ENCODE measurements at places on chromosomes 6 and 20.

DNA sequence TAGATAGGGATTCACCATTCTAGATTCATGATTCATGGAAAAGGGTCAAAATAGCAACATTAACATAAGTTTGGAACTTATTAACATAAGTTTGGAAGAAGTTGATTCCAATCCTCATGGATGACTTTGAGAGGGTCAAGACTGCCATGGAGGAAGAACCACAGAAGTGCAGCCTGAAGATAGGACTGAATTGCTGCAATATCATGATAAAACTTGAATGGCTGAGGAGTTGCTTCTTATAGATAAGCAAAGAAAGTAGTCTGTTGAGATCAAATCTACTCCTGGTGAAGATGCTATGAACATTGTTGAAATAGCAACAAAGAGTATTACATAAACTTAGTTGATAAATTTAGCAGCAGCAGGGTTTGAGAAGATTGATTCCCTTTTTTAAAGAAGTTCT lies 62.2 kb downstream of the GMDS start:
- no peak for DNase-seq

- DNase-seq: no peak
These were observed 156.4 kb upstream of the AKIRIN2 start for GRCh38 chr6:87858440-87858839.

DNA sequence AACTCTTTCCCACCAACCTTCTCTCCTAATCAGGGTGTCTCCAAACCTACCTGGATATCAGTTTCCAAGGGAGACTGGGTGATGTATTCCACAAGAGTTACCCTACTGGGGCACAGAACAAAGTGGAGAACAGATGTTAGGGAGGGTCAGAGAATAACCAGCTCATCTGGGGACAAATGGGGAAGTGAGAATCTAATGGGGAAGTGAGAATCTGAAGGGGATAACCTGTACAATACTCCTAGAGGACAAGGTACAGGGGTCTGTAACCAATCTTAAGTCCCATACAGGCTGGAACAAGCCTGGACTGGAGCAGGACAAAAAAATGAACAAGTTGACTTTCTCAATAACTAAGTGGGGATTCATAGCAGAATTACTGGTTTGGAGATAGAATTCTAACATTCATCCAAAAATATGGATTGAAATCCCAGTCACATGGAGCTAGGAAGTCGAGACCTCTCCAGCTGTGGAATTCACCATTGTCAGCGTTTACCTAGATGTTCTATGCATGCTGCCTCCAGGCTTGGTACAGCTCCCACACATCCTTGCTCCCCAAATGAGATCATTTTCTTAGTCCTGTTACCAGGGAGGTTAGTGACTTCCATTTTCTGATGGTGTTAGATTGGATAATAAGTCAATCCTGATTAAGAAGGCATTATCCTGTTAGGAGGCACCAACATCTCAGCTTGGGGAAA lies 214.8 kb upstream of the MOCS1 start:
- no peak for DNase-seq

DNA sequence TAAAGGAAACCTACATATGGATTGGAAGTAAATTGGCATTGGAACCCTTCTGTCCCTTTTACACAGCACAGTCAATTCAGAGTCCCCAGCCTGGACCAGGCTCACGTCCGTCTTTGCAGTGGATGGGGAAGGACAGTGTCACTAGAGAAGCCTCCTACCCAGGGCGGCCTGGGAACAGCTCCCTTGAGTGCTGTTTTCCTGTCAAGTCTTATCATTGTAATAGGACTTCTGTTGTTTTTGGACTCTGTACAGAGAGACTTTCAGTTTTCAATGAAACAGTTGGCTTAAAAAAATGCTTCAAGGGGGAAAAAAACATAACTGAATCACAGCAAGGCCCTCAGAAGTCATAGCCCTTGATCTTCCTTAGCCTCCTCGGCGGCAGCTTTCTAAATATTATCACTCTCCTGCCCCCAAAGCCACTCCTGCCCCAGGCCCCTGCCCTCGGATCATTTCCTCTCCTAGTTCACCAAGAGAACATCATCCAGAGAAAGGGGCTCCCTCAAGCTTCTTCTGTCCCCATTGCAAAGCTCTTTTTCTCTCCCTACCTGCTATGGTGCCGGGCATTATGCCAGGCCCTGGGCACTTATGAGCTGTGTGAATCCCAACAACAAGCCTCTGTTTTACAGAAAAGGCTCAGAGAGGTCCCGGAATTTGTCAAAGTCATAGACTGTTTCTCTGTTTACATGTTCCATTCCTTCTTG lies 37.8 kb upstream of the CNKSR3 start:
- no peak for DNase-seq

GRCh38 chr6:44738601-44739146 lies 351.2 kb downstream of the CDC5L start:
- DNase-seq: no peak

DNA sequence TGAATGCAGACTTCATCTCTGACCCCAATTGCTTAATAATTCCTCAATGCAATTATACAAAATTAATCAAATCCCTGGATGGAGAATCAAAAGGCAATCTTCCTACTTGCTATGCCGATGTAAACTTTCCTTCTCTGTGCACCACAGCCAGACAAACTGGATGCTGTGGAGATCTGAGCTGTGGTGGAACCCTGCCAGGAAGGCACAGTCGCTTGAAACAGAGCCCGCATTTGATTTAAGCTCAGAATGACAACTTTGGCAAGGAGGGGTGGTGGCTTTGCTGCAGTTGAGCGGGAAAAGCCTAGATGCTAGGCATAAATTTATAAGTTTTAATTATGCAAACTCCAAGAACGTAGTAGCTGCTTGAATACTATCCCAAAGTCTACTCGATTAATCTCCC lies 190.8 kb downstream of the MTFR2 start:
- no peak for DNase-seq
